ENCODE measurements at places on chromosomes 4 and X. TPM values are rescaled to one million over a fixed set of nuclear protein-coding genes. Genes with fewer than 3 reads are reported as not detected.

DNA sequence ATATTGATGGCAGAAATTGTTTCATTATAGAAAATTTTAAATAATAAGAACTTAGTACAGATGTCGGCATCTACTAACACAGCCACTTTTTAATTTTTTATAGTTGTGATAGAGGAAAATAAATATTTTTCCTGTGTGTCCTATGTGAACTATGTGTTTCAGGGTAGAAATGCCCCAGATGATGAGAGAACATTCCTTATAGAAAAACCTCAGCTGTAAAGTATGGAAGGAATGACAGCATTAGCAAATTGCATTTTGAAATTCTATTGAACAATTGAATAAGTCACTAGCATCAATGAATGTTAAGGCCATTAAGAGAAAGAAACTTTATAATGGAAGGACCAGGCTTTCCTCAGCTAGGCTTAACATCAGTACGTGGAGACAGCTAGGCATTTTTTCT is 149.2 kb downstream of the CFAP299 start:
- H3K36me3 ChIP-seq: no peaks in the 10 kb centered on the region
- DNase-seq: no peak
- no peak overlapping the region for H3K27ac ChIP-seq
- no peak overlapping the region for H3K4me3 ChIP-seq

DNA sequence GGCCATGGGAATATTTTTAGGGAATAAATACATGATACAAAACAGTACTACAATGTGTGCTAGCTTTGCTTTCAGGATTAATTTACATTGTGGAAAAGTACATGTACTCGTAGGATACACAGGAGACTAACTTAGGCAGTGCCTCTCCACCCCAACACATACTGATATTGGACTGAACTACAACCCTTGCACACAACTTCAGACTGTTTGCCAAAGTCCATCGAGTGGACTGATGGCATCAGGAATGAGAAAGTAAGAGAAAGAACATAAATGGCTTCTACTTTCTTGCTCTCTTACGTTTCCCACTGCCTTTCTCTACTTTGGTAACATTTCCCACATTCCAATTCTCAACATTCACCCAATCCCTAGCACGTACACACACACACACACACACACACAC is 130.1 kb downstream of the RNF150 start:
- no peak overlapping the region for H3K4me3 ChIP-seq
- H3K27ac ChIP-seq: no peak overlapping the region
- no peaks in the 10 kb centered on the region for H3K36me3 ChIP-seq
- DNase-seq: no peak

GRCh38 chr4:153710681-153711080 is 26.6 kb downstream of the TLR2 start:
- H3K36me3 ChIP-seq: no peaks in the 10 kb centered on the region
- H3K27me3 ChIP-seq: no peaks in the 10 kb centered on the region
- no peak overlapping the region for H3K4me3 ChIP-seq
- no peaks in the 10 kb centered on the region for H3K4me1 ChIP-seq

DNA sequence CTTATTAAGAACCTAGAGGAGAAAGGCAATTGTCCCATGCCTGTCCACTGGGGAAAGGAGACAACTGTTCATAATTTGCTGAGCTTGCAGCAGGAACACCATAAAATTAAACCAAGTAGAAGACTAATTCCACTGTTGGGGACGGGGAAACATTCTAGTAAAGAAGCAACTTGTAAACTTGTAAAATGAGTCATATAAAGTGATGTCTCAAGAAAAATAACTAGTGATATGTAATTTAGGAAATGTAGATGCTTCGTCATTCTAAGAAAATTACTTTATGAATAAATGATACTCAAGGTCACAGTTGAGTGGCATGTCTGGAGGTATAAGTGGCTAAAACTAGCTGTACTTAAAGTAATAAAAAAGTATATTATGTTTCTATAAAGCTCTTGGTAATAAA is 121.2 kb upstream of the MID1 start:
- no peaks in the 10 kb centered on the region for H3K36me3 ChIP-seq
- no peak overlapping the region for H3K4me3 ChIP-seq
- H3K4me1 ChIP-seq: no peaks in the 10 kb centered on the region
- no peak overlapping the region for H3K27ac ChIP-seq

ZNF275 gene
- 14.7 TPM for total RNA-seq

DNA sequence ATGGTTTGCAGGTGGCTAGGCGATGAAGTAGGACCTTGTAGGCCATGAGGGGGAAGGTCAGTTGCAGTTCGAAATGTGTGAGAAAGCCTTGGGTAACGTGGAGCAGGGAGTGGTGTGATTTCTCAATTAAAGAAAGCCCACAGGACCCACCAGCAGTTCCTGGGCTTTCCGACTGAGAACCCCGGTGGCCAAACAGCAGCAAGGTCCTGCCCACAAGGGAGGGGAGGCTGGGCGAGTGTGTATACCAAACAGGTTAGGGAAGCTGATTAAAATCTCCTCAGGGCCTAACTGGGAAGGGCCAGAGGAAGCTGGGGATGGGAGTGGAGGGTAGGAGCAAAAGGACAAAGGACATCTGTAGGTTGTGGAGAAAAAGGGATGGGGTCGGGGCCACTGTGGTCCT is 2.4 kb downstream of the ATP6AP1 start:
- no peak overlapping the region for H3K27ac ChIP-seq
- no peak overlapping the region for H3K4me3 ChIP-seq
- H3K4me1 ChIP-seq: peaks cover 5% of the 10 kb centered on the region
- no peaks in the 10 kb centered on the region for H3K27me3 ChIP-seq
- peaks cover 8% of the 10 kb centered on the region for H3K36me3 ChIP-seq

DNA sequence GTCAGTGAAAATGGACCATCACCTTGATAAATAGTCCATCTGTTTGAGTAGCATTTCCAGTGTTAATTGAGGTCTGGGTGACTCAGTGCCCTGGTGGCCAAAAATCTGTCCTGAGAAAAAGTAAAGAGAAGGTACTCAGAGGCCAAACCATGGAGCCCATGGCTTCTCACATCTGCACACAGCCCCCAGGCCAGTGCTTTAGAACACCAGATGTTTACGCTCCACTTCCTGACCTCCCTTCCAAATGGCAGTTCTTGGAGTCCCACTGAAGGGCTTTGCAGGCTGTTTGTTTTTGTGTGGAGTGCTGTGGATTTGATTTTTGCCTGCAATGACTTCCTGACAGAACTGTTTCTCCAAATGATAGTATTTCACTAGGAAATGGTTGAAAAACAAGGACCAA is 60.2 kb upstream of the GPC4 start:
- no peaks in the 10 kb centered on the region for H3K27me3 ChIP-seq
- H3K4me3 ChIP-seq: no peak overlapping the region
- H3K36me3 ChIP-seq: no peaks in the 10 kb centered on the region
- no peaks in the 10 kb centered on the region for H3K4me1 ChIP-seq

GRCh38 chr4:7367406-7367805 is 67.3 kb downstream of the PSAPL1 start:
- DNase-seq: no peak
- H3K27ac ChIP-seq: no peak overlapping the region
- peaks cover 36% of the 10 kb centered on the region for H3K27me3 ChIP-seq
- H3K4me3 ChIP-seq: no peak overlapping the region

GRCh38 chrX:72716766-72717165 is 2.7 kb upstream of the PHKA1 start:
- no peak overlapping the region for H3K27ac ChIP-seq
- no peaks in the 10 kb centered on the region for H3K4me1 ChIP-seq
- no peaks in the 10 kb centered on the region for H3K36me3 ChIP-seq

DNA sequence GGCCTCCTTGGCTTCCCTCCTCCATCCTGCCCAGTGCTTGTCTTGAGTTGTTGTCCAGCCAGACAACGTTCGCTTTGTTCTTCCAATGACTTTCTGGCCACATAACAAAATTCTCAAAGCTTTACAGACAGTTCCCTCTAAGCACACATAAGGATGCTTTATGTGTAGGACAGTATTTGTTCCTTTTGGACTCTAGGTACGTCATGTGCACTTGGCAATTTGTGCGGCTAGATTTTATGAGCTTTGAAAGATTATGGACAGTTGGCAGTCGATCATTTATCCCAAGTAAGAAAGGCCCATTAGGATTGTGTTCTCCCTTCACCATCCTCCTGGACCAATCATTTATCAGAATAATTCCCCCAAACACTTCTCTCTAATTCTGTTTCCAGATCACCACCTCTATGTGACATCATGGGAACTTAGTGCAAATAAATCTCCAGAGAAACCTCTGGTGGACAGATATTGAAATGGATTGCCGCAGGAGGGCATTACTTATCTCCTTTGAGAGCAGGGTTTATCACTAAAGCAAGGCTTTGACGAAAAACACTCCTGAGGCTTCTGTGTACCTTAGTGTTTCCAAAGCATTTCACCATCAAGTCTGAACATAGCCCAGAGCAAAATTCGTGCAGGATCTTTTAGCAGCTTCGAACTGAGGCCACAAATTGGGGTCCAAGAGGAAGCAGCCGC is 77.4 kb upstream of the BMPR1B start:
- no peak for DNase-seq
- no peak overlapping the region for H3K27ac ChIP-seq
- H3K4me3 ChIP-seq: no peak overlapping the region
- no peaks in the 10 kb centered on the region for H3K27me3 ChIP-seq

FRMD7 gene
- total RNA-seq: not detected

- no peak overlapping the region for H3K27ac ChIP-seq
- no peaks in the 10 kb centered on the region for H3K36me3 ChIP-seq
- DNase-seq: no peak
- H3K4me3 ChIP-seq: no peak overlapping the region
- H3K4me1 ChIP-seq: no peaks in the 10 kb centered on the region
Measured at GRCh38 chr4:141518222-141518621, 118.2 kb upstream of the IL15 start.

DNA sequence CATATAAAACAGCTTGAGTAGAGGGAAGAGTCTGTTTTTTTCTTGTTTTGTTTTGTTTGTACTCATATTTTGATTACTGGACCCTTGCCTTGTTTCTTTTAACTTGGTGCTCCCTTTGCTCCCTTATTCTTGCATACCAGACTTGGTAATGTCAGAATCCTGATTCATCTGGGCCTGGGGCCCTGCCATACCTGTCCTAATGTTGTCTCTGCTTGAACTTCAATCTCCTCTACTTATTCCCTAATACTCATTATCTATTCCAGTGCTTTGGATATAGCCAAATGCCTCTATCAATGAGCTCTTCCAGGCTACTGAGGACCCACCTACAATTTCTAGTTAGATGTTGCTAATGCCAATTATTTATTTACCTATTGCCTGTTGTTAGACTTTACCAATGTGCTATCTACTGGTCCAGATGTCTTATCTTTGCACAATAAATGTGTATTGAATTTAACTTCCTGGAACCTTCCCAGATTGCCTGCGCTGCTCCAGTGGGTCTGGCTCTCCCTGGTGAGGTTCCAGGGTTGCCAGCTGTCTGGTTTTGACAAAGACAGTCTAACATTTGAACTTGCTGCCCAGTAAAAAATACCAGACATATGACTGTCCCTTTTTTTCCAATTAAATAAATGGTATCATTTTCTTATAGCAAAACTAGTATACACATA is 64.4 kb upstream of the ACSL4 start:
- H3K27ac ChIP-seq: no peak overlapping the region
- no peak overlapping the region for H3K4me3 ChIP-seq
- no peak for DNase-seq
- no peaks in the 10 kb centered on the region for H3K27me3 ChIP-seq
- H3K36me3 ChIP-seq: no peaks in the 10 kb centered on the region
- H3K4me1 ChIP-seq: no peaks in the 10 kb centered on the region

DNA sequence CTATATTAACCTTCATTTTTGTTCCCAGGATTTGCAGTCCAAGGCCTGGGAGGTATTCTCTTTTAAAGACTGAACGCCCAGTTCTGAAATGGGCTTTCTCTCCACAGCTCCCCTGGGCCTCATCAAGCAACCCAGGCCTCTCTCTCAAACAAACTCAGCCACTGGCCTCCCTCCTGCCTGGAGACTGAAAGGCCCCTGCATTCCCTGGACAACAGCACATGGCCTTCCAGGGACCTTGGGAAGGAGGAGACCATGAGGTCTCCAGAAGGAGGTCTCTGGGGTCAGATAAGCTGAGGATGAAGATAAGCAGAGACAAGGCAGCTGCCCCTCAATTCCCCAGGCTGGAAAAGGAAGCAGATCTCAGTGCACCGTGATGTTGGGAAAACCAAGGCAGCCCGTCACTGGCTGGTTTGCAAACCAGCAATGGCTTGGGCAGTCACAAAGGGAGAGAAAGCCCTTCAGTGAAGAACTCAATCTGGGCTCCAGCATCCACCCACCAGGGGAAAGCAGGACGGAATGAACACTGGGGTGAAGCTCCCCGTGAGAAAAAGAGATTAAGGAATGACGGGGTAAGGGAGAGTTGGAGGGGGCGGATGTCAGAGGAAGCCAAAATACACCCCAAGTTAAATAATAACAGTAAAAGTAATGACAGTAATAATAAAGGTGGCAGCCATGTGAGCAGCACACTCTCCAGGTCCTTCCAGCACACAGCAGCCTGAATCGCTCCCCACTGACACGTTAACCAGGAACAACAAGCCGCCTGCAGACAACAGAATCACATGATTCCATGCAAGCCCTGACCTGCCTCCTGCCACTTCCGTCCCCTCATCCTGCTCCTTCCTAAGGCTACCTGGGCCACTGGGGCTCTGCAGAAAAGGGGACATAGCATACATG is 22.3 kb downstream of the AMOT start:
- no peak overlapping the region for H3K4me3 ChIP-seq
- no peak for DNase-seq
- no peaks in the 10 kb centered on the region for H3K36me3 ChIP-seq
- H3K27ac ChIP-seq: no peak overlapping the region

GRCh38 chr4:178632415-178632814 is 1190.2 kb upstream of the AGA start:
- no peaks in the 10 kb centered on the region for H3K27me3 ChIP-seq
- H3K4me1 ChIP-seq: no peaks in the 10 kb centered on the region
- H3K36me3 ChIP-seq: no peaks in the 10 kb centered on the region
- H3K27ac ChIP-seq: no peak overlapping the region
- no peak overlapping the region for H3K4me3 ChIP-seq
- DNase-seq: no peak

PROM1 gene
- total RNA-seq: 13.9 TPM

GRCh38 chr4:40300371-40301162 is 34.6 kb upstream of the CHRNA9 start:
- H3K27ac ChIP-seq: no peak overlapping the region
- H3K27me3 ChIP-seq: no peaks in the 10 kb centered on the region
- no peak for DNase-seq
- H3K4me1 ChIP-seq: no peaks in the 10 kb centered on the region
- no peak overlapping the region for H3K4me3 ChIP-seq
- no peaks in the 10 kb centered on the region for H3K36me3 ChIP-seq

All from A673 (cell line).